Stimulated activated CD4-positive, alpha-beta T cell treated with anti-CD3 and anti-CD28 coated beads, Interleukin-1b, Interleukin-23, amount 100 ng/mL, for 1 hour (primary cell): ENCODE measurements at places on chromosomes 1 and 21.

- DNase-seq, result no peak
Measured at GRCh38 chr1:211538287-211538686, 40.7 kb downstream of the SLC30A1 start.

DNA sequence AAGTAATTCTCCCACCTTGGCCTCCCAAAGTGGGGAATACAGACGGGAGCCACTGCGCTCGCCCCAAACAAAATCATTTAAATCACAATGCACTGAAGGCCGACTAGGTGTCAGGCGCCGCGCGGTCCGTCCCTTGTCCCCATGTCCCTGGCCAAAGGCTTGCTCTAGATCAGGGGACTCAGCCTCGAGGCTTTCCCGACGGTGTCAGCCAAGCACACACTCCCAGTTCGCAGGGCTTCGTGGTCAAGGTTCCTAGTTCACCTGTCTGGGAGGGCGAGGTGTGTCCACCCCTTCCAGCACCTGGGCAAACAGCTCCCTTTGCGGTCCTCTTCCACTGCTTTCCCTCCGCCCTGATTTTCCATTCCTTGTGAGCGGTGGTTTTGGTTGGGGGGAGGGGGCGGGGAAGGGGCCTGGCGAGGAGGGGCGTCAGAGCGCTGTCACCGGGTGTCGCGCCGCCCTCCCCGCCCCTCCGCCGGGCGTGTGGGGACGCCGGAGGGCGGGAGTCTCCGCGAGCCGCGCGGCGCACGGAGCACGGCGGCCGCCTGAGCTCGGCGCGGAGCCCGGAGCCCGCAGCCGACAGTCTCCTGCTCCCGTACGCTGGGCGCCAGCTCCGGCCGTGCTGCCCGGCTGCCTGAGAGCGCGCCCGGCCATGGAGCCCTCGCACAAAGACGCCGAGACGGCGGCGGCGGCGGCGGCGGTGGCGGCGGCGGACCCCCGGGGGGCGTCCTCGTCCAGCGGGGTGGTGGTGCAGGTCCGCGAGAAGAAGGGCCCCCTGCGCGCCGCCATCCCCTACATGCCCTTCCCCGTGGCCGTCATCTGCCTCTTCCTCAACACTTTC lies at the start of gene STUM:
Gene STUM, plus strand, starts transcription at position 509 of the 838 bp plus-strand sequence. Its CDS starts 141 bp downstream, at position 650.
- no peak for DNase-seq

DNA sequence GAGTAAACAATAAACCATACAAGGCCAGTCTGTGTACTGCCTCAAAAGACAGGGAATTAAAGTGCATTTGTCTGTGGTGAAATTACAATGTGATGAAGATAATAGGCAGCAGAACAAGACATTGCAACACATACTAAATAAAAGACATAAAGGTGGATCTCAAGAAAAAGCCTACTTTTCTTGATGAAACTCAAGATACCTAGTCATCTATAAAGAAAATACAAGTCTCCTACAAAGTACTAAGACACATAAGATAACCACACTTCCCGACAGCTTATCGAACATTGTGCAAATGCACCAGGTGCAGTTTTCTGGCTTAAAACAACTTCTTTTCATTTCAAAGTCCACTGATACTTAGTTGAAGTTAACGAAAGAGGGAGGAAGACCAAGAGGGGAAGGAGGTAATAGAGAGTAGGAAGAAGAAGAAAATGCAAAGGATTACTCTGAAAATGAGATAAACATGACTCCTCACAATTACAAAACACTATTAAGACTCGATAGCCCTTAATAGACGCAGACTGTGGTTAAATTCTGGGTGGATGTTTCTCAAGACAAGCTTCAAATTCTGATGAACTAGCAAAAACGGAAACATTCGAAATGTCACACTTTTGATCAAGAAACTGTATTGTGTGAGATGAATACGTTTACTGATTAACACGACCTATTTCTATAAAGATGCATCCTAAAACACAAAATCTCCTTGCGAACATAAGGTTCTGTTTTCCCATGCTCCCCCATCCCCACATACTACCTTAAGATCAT lies 2.0 kb downstream of the HNRNPR start:
- no peak for DNase-seq

- DNase-seq, result no peak
Measured at GRCh38 chr1:161805399-161806197, 39.5 kb downstream of the ATF6 start.

- DNase-seq, result no peak
Measured at GRCh38 chr1:154935749-154936554, 567 bp downstream of the PMVK start.

DNA sequence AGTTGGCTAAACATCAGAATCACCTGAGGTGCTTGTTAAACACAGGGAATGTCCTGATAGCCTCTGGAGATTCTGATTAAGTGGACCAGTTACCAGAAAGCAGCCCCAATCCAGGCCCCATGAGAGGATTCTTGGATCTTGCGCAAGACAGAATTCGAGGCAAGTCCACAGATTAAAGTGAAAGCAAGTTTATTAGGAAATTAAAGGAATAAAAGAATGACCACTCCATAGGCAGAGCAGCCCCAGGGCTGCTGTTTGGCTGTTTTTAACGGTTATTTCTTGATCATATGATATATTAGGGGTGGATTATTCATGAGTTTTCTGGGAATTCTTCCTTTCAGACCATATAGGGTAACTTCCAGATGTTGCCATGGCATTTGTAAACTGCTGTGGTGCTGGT lies 176.2 kb downstream of the ROR1 start:
- DNase-seq, result no peak

- no peak for DNase-seq
Measured at GRCh38 chr1:101325144-101325543, 88.3 kb downstream of the S1PR1 start.

- no peak for DNase-seq
Measured at GRCh38 chr1:59116920-59117542, 179.9 kb upstream of the FGGY start.

GRCh38 chr1:32438136-32438535 lies 26.7 kb upstream of the ZBTB8B start:
- no peak for DNase-seq

- no peak for DNase-seq
Measured at GRCh38 chr1:23980728-23981070, 572 bp upstream of the SRSF10 start.

GRCh38 chr1:34827341-34827941 lies 32.1 kb downstream of the SMIM12 start:
- no peak for DNase-seq

- DNase-seq, result no peak
Measured at GRCh38 chr1:37949524-37950152, 2.8 kb upstream of the INPP5B start.

DNA sequence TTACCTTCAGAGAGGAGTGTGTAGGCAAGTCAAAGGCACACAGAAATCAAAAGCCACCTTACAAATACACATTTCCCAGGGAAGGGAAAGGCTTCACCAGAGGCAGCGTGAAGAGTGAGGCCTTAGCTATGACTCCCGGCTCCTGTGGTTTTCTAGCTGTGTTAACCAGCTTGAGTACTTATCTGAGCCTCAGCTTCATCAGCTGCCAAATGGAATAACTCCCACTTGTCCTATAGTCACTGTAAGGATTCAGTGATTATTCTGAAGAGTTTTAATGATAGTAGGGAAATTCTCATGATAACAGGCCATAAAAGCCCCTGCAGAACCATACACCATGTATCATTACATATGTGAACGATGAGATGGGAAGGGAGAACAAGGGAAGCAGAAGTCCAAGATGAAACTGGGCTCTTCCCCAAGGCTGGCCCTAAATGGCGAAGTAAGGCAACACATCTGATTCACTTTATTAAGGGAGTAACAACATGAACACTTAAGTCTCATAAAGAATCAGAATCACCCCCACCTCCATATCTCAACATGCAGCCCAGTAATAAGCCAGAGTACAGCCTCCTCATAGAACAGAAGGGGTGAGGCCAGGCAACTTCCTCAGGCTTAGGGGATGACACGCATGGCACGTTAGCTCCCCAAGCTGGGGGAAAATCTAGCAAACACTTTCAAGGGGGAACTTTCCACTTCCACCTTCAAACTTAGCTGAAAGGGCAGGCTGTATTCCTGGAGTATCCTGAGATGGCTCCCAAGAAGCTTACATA lies 63.7 kb downstream of the SLC66A1 start:
- no peak for DNase-seq

GRCh38 chr1:2988256-2988655 lies 33.0 kb upstream of the ACTRT2 start:
- DNase-seq, result no peak

DNA sequence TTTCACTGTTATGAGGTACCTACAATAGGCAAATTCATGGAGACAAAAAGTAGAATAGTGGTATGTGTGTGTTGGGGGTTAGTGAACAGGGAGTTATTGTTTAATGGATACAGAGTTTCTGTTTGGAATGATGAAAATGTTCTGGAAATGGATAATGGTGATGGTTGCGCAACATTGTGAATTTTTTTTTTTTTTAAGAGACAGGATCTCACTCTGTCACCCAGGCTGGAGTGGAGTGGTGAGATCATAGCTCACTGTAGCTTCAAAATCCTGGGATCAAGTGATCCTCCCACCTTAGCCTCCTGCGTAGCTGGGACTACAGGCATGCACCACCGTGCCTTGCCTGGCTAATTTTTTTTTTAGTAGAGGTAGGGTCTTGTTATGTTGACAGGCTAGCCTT lies 34.5 kb upstream of the TRABD2B start:
- no peak for DNase-seq

DNA sequence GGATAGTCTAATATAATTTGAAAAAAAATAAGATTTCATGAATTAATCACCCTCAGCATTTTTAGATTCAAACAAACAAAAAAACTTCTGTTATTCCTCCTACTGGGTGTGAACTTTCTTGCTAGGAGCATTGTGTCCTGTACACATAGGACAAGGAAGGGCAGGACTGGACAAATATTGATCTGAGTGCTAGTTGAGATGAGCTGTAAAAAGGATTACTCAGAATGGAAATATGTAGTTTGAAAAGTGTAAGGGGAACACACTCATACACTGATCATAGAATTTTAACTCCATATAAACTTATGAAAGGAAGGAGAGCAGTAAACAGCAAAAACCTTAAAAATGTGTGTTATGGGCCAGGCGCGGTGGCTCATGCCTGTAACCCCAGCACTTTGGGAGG lies 156.5 kb upstream of the ZNF648 start:
- no peak for DNase-seq

DNA sequence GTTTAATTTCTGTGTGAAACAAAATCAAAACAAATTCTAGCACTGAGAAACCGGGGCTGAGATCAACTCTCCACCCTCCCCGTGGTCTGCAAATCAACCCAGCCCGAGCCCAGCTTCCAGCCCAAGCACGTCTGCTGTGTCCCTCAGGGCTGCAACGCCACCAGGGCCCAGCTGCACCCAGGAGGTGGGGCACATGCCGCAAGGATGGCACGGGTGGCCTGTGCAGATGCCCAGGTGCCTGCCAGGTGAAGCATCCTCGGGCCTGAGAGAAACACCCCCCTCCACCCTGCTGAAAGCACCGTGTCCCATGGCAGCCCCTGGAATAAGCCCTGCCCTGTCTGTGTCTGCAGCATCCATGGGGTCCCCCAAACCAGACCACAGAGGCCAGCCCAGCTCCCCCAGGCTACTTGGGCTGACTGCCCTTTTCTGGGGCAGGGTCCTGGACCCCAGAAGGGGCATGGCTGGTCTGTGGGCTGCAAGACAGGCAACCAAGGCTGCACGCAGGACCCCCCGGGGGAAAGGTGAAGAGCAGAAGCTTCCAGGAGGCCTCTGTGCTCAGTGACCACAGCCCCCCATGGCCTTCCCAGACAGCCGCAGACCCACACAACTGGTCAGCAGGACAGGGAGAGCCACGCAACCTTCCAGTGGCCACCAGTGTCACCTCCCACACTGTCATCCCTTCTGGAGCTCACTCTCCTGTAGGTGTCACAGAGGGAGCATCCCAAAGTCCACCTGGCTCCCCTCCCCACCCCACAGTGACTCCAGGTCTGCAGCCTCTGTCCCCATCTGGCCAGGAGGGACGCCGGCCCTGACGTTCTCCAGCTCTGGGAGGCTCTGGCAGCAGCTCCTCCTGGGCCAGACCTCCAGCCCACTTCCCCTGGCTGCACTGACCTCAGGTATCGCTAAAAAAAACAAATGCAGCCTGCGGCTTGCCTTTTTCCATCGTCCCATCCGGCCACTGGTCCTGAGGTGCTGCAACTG lies 7.7 kb downstream of the WNT9A start:
- no peak for DNase-seq

- no peak for DNase-seq
Measured at GRCh38 chr1:115764541-115764940, 4.0 kb downstream of the CASQ2 start.

DNA sequence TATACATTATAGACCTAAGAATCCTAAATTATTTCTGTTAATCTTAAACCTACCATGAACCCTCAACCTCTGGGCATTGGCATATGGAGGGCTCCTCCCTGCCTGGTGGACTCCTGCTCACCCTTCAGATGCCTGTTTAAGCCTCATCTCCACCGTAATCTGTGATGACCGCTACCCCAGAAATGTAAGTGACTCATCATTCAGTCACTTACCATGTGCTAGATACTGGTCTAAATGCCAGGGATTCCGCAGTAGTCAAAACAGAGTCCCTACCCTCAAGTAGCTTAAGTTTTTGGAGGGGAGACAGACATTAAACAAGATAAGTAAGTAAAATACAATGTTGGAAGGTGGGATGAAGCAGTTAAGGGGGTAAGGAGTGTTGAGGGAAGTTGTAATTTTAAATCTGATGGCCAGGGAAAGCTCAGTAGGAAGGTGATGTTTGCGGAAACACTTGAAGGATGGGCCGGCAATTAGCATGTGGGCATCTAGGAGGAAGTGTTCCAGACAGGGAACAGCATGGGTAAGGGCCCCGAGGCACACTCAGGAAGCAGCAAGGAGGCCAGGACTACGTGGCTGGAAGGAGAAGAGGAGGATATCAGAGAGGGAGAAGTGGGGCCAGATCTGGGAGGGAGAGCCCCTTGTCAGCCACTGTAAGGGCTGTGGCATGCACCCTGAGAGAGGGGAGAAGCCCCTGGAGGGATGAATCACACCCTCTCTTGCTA lies 141.7 kb upstream of the HOOK1 start:
- no peak for DNase-seq

GRCh38 chr1:214670098-214670497 lies 67.1 kb downstream of the CENPF start:
- no peak for DNase-seq

DNA sequence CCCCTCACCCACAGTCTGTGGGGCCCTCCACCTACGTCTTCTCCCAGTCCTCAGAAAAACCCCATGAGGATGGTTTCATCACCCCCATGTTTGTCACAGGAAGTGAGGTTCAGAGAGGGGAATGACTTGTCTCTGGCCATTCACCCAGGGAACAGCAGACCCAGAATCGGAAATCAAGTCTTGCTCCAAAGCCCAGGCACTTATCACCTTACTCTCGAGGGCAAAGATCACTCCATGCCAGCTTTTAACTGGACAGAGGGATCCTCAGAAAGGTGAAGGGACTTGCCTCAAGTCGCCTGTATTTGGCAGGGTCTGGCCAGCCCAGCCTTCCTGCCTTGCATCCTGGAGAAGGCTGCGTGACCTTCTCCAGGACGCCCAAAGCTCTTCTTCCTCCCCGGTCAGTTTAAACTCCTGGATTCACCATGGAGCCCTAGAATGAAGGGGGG lies 57.9 kb upstream of the SSBP3 start:
- no peak for DNase-seq

- DNase-seq, result no peak
Measured at GRCh38 chr1:58283388-58284224, 262.9 kb downstream of the OMA1 start.

- no peak for DNase-seq
Measured at GRCh38 chr1:228074954-228075730, 7.4 kb upstream of the ARF1 start.
